SK-N-SH treated with all-trans-retinoic acid at 6 μM for 48 hours (cell line): ENCODE measurements at places on chromosomes 6 and 20.

- ATAC-seq = no peak
Measured at GRCh38 chr6:99605074-99605734, 1.4 kb upstream of the PRDM13 start.

DNA sequence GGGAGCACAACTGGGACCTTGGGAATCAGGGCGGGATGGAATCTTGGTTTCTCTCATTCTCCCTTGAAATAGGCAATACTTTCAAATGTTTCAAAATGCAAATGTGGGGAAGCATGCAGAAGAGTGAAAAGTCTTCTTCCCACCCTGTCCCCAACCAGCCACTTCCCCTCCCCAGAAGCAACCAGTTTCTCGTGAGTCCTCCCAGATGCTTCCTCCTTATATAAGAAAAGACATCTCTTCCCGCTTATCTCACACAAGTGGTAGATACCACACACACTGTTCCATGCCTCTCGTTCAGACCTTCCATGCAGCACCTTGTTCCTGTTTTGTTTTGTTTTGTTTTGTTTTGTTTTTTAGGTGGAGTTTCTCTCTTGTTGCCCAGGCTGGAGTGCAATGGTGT lies 25.1 kb downstream of the HCK start:
- ATAC-seq = no peak

GRCh38 chr20:10347086-10347880 lies 86.7 kb downstream of the MKKS start:
- no peak for ATAC-seq

GRCh38 chr20:48697845-48698491 lies 129.8 kb downstream of the PREX1 start:
- peak; percentile 91 for ATAC-seq

GRCh38 chr20:62475027-62475771 lies 596 bp downstream of the GATA5 start:
- no peak for ATAC-seq
